ENCODE measurements at places on chromosomes 2 and 18. TPM values are rescaled to one million over a fixed set of nuclear protein-coding genes. Genes with fewer than 3 reads are reported as not detected.

GRCh38 chr2:145090841-145091761 lies 571.2 kb upstream of the ZEB2 start:
- DNase-seq = no peak

DNA sequence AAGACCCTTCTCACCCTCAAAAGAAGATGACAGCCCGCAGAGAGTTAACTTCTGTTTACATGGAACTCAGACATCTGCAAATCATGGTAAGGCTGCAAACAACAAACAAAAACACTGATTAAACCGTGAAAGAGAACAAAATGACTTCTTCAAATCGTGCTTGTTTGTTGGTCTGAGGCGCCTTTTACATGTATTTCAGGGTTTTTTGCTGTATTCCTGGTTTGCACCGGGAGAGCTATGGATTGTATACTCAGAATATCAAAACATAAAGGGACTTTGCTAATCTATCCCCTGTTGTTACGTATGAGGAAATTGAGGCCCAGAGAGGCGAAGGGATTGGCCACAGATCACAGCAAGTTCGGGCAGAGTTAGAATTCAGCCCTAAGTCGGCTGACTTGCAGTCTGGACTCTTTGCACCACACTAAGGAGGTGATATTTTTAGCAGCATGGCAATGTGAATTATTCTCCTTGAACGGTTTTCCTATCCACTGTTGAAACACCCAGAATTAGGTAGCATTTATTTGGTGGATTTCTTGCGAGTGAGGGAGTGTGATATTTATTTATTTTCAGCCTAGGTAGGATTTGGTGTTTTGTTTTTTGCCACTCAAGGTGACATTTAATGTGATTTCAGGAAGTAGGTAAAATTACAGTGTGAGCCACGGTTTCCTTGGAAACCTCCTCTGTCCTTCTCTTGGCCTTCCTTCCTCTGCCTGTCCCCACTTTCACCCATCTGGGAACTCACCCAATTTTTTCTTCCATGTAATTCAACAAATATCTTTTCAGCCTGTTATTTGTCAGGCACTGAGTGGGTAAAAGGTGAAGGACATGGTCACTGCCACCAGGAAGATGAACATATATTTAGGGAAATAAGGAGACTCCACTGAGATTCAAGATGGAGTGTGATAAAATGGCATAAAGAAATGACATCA lies 980 bp upstream of the PDE6D start:
- no peak for DNase-seq

DNA sequence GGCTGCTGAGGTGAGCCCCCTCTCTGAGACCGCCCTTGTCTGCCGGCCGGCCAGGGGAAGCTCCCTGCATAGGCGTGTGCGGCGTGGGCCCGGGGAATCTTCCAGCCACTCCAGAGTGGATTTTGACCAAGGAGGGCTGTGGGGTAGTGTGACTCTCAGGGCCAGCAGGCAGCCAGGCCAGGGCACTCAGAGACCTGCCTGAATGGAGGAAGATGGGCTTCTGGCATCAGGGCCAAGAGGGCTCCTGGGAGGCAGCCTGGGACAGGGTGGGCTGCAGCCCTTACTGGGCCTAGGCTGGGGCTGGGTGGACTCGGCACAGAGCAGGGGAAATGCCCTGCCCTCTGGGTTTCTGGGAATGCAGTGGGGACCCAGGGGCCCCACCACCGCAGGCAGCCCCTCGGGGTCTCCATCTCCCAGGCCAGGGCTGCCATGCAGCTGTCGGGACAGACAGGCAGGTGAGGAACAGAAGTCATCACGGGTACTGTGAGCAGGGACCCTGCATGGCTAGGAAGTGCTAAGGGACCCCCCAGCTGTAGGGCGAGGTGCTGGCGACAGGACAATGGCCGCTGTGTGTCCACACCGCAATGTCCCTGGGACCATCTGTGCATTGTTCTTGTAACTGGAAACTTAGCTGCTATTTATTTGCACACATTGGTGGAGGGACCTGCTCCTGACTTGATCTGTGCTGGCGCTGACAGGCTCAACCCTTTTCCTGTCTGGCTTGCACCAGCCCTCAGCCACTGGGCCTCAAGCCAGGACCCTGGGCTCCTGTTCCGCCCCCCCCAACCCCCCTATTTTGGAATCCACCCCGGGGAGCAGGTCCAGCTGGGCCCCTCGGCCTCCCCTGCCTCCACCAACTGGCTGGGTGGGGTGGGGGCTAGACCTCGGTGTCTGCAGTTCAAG lies 4.1 kb downstream of the PDCD1 start:
- no peak for DNase-seq

The USP34 gene
- 120 TPM for total RNA-seq

DNA sequence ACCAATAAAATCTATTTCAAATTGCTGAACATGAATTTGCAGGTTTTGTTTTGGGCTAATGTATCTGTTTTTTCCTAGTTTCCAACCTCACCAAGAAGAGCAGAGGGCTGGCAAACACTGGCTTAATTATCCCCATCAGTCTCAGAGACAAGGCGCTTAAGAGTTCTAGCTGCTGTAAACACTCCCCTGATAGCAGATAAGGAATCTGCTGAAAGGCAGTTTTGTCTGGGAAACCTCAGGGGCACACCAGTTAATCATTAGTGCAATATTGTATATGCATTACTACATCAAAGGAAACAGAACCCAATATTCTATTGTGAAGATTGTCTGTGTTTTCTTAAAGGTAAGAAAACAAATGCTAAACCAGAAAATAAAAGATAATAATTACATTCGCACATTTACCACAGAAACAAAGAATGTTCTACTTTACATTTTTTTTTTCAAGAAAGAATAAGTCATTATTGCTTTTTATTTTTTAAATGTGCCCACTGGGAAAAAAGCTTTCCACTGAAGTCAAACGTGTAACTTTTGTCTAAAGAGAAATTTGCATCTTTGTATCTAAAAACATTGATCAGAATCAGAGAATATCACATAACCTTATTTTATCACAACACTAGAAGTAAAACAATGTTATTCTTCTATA lies 179.1 kb downstream of the ERBB4 start:
- no peak for DNase-seq

The ACADL gene
- total RNA-seq = 0.24 TPM

- DNase-seq = no peak
Observed at GRCh38 chr2:134934641-134935040, 16.0 kb downstream of the CCNT2 start.

The MSTN gene
- total RNA-seq = not detected

GRCh38 chr2:189074506-189074905 lies 100.3 kb downstream of the COL3A1 start:
- DNase-seq = no peak

GRCh38 chr18:62323483-62324180 lies 1.5 kb upstream of the TNFRSF11A start:
- DNase-seq = no peak

The PLGLB1 gene
- total RNA-seq = 2.7 TPM

DNA sequence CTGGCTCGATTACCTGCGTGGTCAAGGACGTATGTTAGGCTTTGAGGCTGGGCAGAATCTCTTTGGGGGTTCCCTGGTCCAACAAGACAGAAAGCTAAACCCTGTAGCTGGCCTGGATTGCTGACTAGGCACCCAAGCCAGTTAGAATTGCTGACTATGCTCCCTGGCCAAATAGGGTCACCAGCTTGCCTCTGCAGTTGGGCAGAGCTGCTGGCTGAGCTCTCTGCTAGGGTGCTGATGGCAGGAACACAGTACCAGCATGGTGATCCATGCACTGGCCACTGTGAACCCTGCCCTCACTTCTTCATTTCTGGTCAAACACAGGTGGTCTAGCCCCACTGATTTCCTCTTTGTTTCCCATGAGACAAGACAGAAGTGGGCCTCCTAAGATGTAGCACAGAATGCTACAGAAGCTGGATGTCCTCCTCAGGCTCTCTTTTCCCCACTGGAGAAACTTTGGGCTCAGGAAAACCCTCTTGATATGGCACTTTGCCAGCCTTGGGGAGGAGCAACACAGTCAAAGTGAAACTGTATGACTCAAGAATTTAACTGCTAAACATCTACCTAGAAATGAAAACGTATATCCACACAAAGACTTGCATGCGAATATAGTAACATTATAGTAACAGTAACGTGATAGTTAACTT lies 20.8 kb downstream of the SP140L start:
- DNase-seq = no peak

DNA sequence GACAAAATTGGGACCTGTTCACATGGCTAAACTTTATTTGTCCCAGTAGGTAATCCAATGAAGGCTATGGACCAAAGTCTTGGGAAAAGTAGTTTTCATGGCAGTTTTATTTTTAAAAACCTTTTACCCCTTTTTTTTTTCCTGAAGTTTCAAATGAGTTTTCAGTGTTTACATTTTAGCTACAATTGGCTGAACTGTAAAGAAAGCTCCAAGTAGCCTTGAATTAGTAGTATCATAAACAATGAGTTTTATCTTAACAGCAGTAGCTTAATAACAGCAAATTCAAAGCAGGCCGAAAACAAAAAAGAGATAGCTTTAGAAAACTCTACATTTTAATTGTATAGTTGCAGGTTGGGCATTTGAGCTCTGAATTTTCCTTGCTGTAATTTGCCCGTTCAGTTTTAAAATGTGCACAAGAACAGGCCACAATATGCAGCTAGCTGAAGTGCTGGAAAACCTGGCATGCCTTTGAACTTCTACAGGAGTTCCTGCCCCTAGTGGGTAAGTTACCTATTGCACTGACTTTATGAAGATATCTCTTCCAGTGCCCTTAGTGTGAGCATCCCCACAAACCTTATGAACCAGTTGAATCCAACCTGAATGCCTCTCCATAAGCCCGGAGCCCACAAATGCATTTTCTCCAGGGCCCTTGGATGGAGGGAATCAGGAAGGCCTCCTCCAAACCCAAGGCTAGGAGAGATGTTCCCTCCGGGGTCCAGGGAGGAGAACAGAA lies 106.7 kb downstream of the XRCC5 start:
- no peak for DNase-seq

DNA sequence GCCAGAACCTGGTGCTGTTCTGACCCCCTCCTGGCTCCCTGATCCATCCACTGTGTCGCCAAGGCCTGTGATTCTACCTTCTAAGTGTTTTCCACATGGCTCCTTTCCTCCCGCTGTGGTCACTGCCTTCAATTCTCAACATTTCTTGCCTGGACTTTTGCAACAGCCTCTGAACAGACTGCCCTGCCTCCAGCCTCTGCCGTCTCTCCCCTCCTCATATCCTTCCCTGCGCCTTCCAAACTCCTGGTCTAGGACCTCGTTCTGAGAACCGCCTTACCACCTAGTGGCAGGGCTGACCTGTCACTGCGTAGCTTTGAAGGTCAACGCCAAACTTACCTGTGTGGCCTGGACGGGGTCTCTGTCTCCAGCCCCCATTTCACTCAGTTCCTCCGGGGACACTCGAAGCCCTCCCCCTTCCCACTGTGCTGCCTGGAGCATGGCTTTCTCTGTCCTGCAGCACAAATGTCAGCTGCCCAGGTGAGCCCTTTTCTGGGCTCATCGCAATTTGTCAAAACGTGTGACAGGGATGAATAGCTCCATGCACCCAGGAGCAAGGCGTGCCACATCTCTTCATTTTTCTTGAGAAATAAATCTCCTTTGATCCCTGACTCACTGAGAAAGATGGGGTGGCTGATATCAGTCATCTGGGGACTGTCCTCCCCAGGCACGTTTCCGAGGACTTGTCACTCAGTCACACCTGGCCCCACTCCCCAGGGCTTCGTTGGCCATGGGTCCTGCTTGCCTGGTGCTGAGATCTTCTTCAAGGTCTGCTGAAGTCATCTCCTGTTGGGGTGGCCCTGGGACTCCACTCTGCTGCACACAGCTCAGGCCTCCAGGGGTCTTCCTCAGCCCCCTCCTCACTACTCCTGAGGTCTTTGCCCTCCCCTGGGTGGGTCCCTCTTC lies 46.7 kb downstream of the LDLRAD4 start:
- no peak for DNase-seq

The ITGB6 gene
- total RNA-seq = 24.3 TPM

DNA sequence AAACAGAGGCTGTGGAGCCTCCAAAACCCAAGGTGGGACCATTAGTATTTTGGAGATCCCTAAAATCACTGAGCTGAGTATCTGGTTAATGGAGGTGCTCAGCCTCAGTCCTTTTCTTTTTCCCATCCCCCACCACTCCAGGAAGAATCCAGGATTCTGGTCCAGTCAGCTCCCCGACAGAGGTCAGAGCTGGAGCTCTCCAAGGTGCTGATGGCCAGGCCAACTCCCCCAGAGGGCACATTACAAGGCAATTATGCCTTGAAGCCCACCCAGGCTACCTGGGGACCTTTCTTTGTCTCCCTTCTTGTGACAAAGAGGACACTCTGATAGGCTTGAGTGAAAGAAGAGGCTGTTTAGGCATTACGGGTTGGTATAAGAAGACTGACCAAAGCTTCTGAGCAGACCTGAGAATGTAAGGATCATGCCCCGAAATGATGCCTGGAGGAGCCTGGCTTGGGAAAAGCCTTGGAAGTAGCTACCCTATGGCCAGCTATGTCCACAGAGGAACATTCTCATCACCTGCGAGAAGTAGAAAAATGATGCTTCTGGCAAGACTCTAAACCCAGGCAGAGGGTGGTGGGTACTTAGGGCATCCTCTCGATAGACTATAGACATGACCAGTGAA lies 102.5 kb upstream of the LDAH start:
- DNase-seq = no peak
